H9 (cell line): ENCODE measurements at places on chromosomes 7 and 10. TPM values are rescaled to one million over a fixed set of nuclear protein-coding genes. Genes with fewer than 3 reads are reported as not detected.

The LIPK gene
- not detected in 2 replicates for total RNA-seq

The APBB1IP gene
- not detected in 2 replicates for total RNA-seq

The PRF1 gene
- total RNA-seq: 0.18 TPM in 1 of 2 replicates, not detected in the other

The KAT6B gene
- total RNA-seq: 34.2 and 35.4 TPM in 2 replicates

The CPXM2 gene
- 1.7 and 1.9 TPM in 2 replicates for total RNA-seq

The ARHGEF5 gene
- 32.3 and 33.9 TPM in 2 replicates for total RNA-seq

DNA sequence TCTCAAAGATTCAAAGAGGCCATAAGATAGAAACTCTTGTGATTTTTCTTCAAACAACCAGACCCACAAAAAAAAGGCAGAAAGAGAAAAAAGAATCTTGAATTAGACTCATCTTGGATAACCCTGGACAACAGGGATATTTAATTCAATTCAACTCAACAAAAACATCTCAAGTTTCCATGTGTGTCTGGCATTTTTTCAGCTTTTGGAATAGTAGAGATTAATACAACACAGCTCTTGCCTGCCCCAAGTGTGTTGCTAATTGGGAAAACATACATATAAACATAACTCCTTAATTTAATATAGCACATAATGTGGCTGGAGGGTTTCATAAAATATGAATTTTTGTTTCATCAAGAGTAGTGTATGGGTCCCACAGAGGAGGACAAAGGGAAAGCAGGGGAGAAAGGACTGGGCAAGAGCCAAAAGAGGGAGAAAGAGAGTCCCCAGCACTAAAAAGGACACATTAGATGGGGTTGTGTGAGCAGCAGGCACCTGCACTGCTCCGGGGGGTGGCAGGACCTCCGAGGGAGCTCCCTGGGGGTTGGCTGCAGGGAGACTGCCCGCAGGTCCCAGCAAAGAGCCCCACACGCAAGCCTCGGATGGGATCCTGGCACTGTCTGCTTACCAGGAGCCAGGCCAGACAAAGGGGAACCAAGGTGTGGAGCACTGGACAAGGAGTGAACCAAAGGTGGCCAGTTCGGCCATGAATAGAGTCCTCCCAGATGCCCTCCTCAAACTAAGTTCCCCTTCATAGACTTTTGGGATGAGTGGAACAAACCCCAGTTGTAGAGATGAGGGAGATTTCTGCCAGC, 65.6 kb upstream of the TMEM72 start:
- no peak for DNase-seq

DNA sequence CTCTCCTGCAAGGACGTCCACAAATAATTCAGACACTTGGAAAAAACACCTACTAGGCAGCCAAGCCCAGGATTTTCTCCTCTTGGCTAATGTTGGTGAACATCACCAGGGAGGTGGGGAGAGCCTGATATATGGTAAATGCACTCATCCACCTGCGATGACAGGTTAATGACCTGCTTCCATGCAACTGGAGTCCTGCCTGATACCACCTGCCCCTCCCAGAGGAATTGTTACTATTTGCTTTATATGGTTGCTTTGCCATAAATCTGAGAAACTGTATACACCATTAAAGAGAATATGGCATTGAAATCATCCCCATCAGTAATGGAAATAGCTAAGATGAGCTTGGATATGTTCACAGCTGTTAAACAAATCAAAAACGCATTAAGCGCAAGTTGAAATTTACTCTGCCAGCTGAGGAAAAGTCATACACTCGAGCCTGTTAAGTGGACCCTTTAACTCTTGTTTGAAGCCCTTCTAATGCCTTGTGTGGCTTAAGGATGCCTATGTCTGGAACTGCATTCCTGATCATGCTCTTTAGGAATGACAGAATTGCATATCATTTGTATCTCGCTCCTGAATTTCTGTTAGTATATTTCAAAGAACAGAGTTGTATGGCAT, 208.3 kb downstream of the PRPF18 start:
- no peak for DNase-seq

GRCh38 chr10:102648269-102648888, 4.1 kb downstream of the TRIM8 start:
- DNase-seq: no peak

GRCh38 chr10:50883629-50884028, 1.8 kb downstream of the A1CF start:
- no peak for DNase-seq

DNA sequence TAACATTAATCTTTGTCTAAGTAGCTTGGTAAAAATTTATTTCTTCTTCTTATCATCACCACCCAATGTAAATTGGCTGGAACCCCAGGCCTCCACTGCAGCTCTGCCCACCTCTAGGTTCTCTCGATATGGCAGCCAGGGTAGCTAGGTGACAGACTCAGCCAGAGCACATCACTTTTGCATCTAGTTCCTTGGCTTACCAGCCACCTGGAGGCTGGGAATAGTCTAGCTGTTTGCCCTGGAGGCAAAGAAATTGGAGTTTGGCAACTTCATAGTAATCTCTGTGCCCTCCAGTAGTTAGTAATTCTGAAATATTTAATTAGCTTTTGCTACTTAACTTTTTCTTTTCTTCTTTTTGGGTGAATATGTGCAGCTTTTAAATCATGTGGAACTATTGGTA, 9.4 kb downstream of the IFRD1 start:
- no peak for DNase-seq

GRCh38 chr10:119970107-119970506, 77.6 kb downstream of the SEC23IP start:
- no peak for DNase-seq

DNA sequence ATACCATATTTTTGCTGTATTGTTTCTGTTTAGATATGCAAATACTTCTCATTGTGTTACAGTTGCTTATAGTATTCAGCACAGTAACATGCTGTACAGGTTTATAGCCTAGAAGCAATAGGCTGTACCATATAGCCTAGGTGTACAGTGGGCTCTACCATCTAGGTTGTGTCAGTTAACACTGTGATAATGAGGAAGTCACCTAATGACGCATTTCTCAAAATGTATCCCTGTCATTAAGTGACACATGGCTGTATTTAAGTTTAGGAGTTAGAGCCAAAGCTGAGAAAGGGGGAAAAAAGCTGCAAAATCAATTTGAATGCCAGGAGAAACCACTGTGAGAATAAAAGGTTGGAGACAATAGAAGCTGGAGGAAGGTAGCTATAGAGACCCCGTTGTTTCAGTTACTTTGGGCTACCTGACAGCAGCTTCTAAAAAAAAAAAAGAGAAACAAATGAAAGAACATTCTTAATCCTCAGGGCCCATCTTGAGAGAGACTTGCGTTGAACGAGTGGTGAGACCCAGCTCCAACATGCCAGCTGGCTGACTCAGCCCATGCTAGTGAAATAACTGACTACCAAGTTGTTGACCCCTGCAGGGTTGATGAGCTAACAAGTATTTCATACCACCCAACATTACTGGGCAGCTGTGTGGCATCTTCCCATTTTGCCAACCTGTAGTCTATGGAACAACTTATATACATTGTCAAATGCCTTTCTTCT, 8.7 kb downstream of the STARD3NL start:
- no peak for DNase-seq

DNA sequence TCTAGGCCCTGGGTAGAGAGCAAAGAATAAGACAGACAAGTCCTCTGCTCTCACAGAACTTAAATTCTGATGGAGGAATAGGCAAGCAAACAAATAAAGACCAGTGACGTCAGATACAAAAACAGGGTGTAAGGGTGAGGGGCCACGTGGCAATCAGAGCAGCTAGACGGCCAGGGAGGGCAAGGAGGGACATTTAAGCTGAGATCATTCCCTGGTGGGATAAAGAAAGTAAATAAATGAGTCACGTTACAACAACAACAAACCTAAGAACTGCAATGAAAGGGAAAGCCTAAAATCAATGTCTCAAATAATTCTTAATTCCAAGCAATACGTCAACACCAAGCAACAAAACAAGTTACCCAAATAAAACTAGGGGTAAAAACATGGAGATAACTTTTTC, 21.8 kb downstream of the STN1 start:
- DNase-seq: no peak

DNA sequence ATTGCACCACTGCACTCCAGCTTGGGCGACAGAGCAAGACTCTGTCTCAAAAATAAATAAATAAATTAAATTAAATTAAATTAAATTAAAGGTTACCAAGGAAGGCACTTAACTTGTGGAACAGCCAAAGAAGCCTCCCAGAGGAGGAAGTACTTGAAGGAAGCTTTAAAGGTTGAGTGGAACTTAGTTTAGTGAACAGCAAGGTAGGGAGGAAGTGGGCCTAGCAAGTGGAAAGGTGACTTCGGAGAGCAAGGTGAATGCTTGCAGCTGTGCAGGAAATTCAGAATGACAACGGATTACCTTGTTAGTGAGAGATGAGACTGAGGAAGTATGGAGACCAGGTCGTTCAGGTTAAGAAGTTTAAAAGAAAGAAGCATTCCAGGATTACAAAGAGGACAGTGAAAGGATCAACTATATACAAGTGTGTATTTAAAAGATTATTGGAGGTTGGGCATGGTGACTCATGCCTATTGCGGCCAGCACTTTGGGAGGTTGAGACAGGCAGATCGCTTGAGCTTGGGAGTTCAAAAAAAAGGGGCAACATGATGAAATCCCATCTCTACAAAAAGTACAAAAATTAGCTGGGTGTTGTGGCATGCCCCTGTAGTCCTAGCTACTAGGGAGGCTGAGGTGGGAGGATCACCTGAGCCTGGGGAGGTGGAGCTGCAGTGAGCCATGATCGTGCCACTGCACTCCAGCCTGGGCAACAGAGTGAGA, 12.8 kb upstream of the RPEL1 start:
- DNase-seq: no peak
